ENCODE measurements at places on chromosomes 5 and 9.

DNA sequence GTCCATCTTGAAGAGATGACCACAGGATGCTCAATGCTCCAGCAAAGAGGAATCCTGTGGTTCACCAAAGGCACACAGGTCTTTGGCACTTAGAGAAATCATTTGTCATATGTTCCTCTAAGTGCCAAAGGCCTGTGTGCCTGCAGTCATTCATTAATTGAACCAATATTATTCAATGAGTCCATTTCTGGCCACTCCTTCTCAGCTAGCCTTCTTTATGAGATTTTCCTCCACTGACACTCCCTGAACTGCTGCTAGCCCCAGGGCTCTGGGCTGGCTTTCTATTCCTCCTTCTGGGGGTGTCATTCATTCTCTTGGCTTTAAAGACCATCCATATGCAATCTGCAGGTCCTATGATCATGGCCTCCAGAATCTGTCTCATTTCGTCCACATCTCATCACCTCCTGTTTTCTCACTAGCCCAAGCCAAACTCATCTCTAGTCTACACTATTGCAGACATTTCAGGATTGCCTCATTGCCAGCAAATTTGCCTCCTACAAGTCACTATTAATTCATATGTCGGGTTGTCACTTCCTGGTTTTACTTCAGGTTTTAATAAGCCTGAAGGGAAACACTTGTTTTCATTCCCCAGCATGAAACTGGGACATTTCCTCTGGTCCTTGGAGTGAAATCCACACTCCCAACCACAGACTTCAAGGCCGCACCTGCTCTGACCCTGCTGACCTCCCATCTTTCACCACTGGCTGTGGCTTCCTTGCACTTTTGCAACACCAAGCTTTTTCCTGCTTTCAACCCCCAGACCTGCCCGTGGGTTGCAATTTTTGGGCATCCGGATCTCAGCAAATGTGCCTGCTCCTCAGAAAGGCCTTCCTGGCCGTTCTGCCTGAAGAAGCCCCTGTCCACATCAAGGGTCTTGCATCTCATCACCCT lies 35.1 kb downstream of the KCNIP1 start:
- no peak for DNase-seq

DNA sequence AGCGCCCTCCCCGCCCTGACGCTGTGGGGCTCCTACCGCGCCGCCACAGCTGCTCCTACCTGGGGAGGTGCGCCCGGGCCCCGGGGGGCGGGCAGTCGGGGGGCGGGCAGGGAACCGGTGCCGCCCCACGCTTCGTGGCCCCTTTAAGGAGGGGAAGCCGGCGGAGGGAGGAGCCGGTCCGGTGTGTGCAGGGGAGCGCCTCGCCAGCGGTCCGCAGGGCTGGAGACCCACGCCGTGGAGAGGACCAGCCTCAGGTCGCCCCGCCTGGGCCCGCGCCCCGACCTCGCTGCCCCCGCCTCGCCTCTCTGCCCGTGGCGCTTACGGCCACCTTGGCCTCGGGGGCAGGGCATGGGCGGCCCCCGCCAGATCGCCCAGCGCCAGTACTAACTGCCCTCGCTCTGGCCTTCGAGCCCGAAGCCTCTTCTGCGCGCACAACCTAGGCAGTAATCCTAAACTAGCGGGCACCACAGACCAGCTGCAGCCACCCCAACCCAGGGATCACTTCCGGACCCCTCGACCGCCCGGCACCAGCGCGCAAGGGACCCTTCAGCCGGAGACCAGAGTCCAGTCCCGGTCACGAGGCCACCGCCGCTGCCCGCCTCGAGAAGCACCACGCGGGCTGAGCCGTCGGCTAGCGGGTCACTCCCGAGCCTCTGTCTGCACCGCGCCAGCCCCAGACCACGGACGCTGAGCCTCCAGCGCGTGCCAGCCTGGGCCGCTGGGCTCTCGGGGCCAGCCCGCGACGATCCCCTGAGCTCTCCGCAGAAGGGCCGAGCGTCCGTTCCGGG lies at the start of gene FOXE1:
FOXE1 (plus strand) TSS at position 171 of the 788 bp plus-strand sequence. CDS start 689 bp downstream, outside the sequence.
- DNase-seq = no peak

DNA sequence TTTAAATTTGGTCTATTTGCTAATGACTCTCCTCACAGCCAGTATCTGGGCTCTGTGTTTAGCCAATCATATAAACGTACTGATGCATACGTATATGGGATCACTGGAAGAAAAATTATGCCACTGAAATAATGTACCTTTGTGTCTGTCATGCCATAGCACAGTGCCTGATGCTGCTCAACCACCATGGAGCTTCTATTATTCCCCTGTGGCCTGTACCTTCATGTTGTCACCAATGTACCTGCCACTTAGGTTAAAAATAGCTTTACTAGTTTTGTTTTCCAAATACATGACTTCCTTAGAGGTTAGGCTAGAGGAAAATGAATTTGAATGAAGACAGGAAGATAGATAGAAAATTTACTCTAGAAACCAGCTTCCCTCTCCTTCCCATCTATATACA lies 34.6 kb downstream of the HACD4 start:
- no peak for DNase-seq

DNA sequence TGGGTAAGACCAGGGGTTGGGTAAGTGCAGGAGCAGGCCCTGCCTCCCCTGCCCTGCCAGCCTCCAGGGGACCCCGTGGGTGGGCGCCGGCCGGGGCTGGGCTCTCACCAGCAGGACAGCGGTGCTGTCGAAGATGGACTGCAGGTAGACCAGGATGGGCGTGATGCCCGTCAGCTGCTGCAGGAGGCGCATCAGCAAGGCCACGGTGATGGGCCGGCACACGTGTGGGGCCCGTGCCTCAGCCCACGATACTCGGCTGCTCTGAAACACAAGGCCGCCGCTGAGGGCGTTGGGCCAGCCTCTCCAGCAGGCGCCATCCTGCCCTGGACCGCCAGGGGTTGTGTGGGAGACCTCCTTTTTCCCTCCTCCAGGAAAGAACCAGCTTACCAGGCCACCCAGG lies 4.0 kb downstream of the SLC2A6 start:
- no peak for DNase-seq

GRCh38 chr5:179060116-179061008 lies at the start of gene ZNF354C:
Gene ZNF354C, plus strand, starts transcription at chr5:179060373. Its CDS starts 1,696 bp downstream, at chr5:179062069.
- DNase-seq = peak; percentile 63

DNA sequence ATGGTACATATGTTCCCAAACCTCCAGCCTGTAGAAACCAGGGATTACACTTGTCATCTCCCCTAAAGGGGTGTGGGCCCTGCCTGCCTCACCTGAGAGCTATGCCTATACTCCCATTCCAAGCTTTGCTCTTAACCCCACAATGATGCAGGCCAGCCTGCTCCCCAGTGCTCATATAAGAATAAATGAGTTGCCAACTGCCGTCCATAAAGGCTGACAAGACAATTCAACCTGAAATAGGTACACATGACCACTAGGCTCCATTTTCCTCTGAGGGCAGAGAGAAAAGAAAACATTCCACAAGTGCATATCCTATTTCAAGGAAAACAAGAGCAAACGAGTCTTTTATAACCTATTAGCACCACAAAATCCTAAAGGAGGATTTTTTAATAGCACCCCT lies 28.4 kb downstream of the SKP1 start:
- no peak for DNase-seq

DNA sequence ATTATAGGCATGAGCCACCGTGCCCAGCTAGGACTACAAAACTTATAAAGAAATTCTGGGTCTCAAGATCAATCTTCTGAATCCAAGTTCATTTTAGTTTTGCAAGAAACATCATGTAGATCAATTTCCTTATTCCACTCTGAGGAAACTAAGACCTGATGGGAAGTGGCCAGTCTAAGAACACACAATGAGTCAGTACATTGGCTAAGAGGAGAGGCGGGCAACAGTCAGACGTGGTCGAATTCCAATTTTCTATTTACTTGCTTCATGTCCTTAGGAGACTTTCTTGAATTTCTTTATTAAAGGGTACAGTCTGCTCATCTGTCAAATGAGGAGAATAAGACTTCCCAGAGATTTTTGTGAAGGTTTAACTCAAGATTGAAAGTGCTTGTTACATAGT lies 432.1 kb upstream of the BRINP1 start:
- no peak for DNase-seq

- DNase-seq = no peak
Measured at GRCh38 chr9:31388660-31389059, 995.8 kb upstream of the ACO1 start.

GRCh38 chr9:92661127-92661526 lies 8.8 kb downstream of the IPPK start:
- DNase-seq = no peak

DNA sequence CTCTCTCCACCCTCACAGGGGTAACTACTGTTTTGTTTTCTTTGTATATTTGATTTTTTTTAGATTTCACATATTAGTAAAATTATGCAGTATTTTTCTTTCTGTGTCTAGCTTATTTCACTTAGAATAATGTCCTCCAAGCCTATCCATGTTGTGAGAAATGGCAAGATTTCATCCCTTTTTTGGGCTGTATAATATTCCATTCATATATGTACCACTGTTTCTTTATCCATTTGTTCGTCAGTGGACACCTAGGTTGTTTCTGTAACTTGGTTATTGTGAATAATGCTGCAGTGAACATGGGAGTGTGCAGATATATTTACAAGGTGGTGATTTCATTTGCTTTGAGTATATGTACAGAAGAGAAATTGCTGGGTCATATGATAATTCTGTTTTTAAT lies 144.0 kb upstream of the CHD1 start:
- no peak for DNase-seq

DNA sequence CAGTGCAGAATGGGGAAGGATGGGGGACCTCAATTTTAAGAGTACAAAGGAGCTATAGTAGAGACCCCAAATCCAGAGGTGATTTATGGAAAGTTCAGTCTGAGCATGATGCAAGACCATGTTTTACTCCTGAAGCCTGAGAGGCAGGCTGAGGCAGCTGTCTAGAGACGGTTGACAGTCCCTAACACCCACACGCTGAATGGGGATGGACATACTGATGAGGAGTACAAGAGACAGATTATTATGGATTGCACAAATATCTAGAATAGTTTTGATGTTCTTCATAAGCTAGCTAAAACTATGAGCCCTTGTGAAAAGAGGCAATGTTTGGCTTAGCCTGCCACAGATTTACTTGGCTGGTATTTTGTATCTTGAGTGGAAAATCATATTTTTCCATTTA lies 64.5 kb downstream of the PRR16 start:
- DNase-seq = no peak

DNA sequence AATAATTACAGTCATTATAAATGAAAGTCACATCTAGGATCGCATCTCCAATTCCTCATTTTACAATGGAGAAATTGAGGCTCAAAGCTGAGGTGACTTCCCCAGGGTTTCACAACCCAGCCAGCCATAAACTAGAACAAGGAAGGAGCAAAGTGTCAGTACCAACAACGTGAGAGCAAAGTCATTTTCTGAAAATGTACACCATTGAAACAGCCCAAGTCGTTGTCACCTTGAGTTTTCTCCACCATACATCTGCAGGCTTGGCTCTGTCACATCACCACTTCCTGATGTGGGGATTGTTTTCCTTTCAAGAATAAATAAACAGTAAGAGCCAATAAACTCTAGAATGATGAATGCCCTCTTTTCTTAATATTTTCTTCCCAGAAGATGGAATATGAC lies 184.5 kb upstream of the PTGER4 start:
- DNase-seq = no peak

DNA sequence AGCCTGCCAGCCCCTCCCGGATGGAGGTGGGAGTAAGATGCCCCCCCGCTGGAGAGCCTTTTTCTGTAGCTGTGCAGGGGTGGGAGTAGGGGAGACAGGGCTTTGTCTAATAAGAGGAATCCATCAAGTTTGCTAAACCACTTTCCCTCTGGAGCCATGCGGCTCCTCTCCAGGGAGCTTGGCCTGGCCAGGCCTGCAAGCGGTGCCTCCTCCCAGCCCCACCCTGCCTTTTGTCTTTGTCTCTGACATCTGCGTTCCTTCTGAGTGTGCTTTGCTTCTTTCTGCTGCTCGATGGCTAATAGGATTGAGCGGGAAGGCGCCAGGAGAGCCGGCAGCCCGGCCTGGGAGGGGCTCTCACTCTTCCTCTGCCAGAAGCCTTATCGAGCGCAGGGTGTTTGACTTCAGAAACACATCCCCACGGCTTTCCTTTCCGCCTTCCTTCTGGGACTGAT lies 26.7 kb upstream of the FCN1 start:
- DNase-seq = no peak

DNA sequence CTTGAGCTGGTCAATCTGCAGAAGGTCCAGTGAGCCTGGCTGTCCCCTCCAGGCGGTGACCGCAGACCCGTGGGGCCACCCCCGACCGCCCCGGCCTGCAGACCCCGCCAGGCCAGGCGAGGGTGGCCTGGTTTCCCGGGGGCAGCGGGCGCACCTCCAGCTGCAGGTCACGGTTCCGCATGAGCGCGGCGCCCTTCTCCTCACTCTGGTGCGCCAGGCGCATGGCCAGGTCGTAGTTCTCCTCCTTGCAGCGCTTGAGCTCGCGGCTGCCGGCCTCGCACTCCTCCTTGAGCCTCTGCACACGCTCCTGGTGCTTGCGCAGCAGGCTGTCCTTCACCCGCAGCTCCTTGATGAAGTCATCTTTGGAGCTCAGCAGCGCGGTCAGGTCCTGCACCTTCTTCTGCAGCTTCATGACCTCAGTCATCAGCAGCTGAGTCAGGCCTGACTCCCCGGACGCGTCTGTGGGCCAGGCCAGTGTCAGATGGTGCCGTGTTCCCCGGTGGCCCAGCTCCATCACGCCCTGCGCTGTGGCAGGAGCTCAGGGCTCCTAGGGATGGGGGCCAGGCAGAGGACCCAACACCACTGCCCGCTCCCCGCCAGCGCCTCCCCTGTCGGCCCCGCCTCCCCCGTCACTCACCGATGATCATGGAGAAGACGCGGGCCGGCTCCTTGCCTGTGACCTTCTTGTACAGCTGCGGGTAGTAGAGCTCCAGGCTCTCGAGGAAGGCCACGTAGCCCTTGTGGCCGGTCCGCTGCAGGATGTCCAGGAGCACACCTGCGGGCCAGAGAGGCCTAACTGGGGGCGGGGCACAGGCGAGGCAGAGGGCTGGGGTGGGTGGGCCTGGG lies 2.6 kb downstream of the CARD9 start:
- no peak for DNase-seq

DNA sequence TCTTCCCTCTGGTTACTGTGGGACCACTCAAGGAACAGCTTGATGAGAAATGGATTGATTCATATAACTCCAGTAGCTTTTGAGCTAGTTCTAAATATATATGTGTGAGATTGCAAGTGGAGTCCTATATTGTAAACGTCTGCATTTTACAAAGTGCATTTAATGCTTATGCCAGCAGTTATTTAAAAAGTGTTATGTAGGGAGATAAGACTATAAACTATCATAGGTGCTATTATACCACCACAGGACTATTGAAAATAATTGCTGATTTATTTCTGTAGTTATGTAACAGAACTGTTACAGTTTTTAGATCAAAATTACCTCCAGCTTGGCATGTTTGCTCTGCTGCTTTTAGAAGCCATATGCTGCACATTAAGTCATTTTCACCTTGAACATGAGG lies 36.2 kb downstream of the PTCD2 start:
- no peak for DNase-seq

GRCh38 chr5:7904170-7904569 lies 35.2 kb downstream of the MTRR start:
- no peak for DNase-seq

- no peak for DNase-seq
Measured at GRCh38 chr5:173882632-173883031, 5.5 kb upstream of the CPEB4 start.

DNA sequence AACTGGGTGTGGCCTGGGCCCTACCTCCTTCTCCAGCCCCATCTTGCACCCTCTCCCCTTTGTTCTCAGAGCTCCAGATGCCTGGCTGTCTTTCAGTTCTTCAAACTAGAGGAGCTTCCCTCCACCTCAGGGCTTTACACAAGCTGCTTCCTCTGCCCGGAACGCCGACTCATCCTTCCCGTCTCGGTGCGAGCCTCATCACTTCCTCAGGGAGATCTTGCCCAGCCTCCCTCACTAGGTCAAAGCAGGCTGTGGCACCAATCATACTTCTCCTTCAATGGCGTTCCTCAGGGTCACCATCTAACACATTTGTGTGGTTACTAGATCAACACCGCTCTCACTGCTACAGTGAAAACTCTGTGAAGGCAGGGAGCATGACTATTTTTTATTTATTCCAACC lies 56.2 kb upstream of the ZSWIM6 start:
- no peak for DNase-seq

Data from activated CD8-positive, alpha-beta memory T cell treated with anti-CD3 and anti-CD28 coated beads for 1 hour (primary cell).